Caudate nucleus (tissue), 63 donors: ENCODE measurements at places on chromosomes 4 and X.
A peak's percentile ranks its signal among the peaks of the same experiment; 100 is the strongest.

- DNase-seq = no peak
These were observed 71.8 kb downstream of the FAM193A start for GRCh38 chr4:2608291-2608690.

DNA sequence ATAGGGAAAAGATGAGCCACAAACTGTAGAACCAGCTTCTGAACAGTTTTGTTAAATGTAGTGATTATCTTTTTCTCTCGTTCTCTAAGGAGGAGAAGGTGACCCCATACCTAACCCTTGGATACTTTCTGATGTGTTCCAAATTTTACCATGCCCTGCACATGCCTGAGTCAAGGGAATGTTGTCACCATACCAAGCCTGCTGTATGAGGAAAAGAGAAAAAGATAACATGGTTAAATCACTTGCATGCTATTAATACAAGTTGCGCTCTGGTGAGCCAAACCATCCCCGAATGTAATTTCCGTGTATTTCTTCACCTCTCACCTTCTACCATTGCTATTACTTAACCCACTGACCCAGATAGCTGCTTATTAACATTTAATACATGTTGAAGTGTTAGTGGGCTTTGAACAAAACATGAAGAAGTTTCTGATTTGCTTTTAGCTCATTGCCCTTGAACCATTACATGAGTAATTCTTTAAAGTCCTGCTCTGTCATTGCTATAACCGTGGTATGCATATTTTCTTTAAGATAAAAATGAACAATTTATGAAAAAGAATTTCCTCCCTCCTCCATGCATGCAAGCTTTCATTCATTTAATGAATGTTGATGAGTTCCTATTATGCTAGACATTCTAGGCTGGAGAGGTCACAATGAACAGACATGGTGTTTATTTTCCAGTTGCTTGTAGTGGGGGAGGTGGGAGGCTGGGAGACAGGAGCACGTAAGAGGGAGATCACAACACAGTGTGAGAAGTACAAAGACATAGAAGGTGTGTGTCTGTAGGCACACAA, 13.6 kb upstream of the KIT start:
- DNase-seq = no peak

- DNase-seq = peak; percentile 50
These were observed at the start of gene NUDT11 for GRCh38 chrX:51496501-51497291. TSS of gene NUDT11 (minus strand) at chrX:51496592. CDS start at chrX:51496444, 148 bp downstream.

DNA sequence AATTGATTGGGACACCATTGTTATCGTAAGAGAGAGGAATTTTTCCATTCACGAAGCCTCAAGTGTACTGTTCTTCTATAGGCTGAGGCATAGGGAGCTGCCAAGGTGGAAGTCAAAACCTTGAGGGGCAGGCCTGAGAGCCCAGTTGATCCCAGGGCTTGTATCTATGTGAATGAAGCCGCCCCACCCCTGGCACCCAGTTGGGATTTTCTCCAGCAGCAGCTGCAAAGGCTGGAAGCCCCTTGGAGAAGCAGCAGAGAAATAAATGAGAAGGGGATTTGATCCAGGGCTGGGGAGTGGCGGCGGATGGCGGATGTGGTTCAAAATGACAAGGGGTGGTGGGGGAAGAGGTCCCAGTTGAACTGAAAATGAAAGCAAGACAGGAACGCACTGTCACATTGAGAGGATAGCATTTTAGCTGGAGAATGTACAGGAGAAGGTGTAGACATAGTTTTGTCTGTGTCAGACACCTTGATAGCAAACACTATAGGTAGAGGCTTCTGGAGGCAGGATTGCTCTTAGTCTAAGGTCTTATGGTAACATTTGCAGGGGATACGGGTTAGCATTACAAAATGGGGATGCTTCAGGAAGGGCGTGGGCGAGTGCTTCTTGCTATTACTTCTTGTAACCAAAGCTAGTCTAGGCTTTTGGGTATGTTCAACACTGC, 32.6 kb downstream of the DOCK11 start:
- DNase-seq = no peak

- DNase-seq = peak; percentile 10
These were observed 109.1 kb upstream of the SLC4A4 start for GRCh38 chr4:71229477-71230270.

DNA sequence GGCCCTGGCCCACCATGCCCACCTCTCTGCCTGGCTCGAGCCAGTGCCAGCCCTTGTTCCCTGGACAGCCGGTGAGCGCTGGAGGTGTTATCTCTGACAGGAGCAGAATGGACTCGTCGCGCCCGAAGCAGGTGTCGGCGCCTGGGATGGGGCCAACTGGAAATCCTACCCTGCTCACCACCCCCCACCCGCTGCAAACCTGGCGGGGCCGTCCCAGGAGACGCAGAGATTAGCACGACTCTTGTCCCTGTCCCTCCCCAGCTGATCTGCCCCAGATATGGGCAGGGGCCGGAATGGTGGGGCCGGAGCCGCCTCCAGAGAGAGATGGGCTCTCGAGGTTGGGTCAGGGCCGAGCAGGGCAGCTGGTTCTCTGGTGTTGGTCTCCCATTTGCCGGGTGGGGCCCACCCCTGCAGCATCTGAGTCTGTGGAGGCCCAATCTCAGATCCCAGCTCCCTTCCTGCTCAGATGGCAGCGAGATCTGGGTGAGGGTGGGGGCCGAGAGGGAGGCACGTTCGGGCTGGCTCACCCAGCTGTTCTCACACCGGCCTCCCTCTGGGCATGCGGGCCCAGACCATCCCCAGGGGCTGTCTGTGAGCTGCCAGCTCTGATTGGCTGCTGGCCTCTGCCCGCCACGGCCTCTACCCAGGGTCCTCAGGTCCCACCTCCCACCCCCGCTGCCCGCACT, 20.1 kb upstream of the FGFR3 start:
- DNase-seq = no peak

GRCh38 chr4:83370640-83370906, 35.9 kb upstream of the HPSE start:
- no peak for DNase-seq

DNA sequence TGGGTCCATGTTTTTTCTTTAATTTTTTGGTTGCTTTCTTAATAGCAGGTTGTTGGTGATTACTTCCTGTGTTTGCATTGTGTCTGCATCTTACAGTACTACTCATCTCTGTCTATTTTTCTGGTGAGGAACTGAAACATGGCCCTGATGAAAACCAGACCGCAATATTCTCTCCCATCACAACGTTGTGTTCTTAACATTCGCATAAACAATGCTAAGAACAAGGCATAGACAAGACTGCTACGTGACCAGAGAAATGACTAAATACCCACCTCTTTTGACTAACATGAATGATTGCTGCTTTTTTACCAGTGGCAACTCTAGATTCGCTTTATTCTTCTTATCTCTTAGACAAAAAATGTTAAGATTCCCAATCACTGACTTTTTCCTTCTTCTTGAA, 179.1 kb downstream of the GC start:
- DNase-seq = no peak

- no peak for DNase-seq
These were observed 305 bp upstream of the MAB21L2 start for GRCh38 chr4:150581641-150582051.

DNA sequence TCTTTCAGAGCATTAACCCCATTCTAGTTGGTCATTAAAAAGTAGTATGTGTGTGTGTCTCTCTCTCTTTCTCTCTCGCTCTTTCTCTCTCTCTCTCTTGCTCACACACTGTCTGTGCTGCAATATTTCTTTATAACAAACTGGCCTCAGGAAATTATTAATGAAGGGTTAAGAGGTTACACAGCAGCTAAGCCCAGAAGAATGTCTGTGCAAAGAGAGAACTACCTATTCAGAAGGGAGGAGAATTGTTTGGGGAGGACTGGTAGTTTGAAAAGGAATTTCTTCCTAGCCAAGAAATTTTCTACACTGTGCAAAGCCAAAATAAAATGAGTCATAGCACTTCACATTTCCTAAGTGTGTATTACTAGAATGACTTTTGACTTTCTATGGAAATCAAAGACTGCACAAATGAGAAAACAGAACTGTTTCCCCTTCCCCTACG, 22.2 kb downstream of the PDGFC start:
- no peak for DNase-seq

DNA sequence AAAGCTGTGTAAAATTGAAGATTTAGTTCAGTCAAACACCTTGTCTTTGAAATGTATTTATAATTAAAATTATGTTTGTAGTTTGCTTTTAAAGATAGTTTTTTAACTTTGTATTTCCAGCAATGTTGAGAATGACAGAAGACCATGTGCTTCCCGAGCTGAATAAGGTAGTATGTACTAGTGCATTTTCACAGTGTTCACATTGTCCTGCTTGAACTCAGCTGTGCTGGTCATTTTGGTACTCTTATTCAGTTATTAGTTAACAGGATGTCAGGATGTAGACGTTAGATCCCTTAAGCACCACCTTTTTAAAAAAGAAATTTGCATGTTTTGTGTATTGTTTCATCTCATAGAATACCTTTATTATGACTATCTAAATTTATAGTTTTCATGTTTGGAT, 28.4 kb downstream of the ANAPC4 start:
- no peak for DNase-seq

DNA sequence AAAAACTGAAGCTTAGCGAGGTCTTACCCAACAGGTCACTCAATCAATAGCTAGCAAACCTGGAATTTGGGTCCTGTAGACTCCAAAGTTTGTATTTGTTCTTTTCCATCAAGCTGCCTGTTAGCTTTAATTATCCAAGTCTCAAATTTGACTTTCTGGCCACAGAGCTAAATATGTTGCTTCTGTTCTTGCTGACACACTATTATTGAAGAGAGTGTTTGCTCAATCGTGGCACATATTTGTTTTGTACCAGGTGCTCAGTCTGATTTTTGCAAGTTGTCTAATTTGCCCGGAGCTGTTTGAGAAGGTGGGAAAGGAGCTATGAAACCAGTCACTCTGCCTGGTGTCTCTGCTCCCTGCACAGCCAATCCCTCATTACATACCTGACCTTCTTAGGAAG, 41.7 kb upstream of the FRMD7 start:
- DNase-seq = no peak

- DNase-seq = no peak
These were observed 1.0 kb downstream of the GABRA3 start for GRCh38 chrX:152450076-152450475.

GRCh38 chr4:118354913-118355312, 2.1 kb upstream of the PRSS12 start:
- no peak for DNase-seq

DNA sequence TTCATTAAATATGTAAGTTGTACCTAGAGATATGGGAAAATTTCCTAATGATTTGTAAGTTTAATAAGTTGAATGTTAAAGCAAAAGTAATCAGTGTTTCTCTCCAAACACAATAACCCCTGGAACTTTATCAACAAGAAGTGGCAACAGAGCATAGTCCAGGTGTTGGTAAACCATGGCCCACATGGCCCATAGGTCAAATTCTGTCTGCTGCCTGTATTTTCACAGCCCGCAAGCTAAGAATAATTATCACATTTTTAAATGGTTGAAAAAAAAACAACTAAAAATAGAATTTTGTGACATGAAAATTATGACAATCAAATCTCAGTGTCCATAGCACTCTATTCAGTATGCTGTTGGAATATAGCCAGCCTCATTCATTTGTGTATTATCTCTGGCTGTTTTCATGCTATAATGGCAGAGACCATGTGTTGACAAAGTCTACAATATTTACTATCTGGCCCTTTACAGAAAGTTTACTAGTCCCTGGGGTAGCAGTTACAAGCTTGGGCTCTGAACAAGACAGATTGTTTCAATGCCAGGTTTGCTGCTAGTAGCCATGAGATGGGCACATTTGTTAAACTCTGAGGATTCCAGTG, 395.8 kb downstream of the GASK1B start:
- no peak for DNase-seq

DNA sequence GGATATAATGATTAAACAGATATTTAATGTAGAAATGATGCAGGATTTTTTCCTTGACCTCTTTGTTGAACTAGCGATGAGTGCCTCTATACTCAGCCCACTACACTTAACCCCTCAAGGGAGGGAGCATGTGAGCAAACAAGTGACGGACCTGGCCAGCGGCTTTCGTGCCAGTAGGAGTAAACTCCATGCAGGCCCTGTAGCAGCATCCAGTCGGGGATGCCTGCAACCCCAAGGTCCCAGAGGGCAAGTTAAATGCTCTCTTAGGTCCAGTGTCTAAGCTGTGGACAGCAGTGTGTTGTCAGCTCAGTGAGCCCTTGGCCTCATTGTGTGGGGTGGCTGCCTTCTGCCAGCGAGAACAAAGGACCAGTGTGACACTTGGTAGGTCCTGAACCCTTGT, 708.7 kb downstream of the TECRL start:
- no peak for DNase-seq

DNA sequence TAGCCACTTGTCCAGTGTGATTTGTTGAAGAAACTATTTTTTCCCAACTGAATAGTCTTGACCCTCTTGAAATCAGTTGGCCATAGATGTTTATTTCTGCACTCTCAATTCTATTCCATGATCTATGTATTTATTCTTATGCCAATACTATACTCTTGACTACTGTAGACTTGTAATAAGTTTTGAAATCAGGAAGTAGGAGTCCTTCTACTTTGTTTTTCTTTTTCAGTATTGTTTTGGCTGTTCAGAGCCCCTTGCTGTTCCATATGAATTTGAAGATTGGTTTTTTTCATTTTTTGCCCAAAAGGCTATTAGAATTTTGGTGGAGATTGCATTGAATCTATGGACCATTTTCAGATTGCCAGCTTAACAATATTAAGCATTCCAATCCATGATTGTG, 10.2 kb downstream of the SAP30 start:
- DNase-seq = no peak

- no peak for DNase-seq
These were observed 33.3 kb downstream of the SLIT2 start for GRCh38 chr4:20284990-20285389.

DNA sequence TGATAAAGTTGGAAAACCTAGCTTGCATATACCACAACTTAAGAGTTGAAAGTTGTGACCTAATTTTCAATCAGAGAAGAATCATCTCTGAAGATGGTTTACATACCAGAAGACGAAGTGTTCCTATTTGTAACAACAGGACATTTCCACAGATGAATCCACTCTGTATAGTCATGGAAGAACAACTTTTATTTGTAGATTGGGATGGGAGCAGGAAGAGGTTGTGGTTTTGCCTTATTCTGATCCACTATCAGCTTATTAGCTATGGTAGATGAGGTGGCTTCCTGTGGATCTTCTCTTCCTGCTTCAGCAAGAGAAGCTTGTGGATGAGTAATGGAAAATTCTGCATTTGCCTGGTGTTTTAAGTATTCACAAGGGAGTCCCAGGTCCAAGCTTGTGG, 18.6 kb upstream of the SUPT20HL1 start:
- no peak for DNase-seq
